Fibroblast of pulmonary artery (primary cell): ENCODE measurements at places on chromosomes 1 and 21.
A peak's percentile ranks its signal among the peaks of the same experiment; 100 is the strongest.

DNA sequence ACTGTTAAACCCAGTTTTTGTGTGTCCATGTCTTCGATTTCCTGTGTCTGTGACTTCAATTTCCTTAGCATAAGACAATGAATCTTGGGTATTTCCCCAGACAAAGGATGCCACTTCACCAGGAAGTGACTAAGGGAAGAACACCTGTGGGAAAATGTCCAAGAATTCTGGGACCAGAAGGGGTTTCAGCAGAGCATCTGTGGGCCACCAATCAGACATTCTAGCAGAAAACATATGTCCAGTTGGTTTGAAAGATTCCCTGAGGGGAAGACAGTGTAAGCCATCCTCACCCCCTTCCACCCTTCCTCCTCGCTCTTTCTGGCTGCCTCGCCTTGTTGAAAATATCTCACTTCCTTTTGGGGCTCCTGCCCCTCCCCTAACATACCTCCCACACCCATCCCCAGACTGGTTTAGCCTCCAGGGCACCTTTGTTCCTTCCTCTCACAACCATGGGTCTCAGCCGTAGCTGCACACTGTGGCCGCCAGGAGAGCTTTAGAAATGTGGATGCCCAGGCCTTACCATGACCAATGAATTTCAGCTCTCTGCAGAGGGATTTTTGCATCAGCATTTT is 25.5 kb upstream of the IFNAR1 start:
- DNase-seq: no peak

- DNase-seq: no peak
These were observed 1699.6 kb downstream of the KCNT2 start for GRCh38 chr1:194908643-194909042.

- peak; percentile 38 for DNase-seq
These were observed 12.0 kb downstream of the MIIP start for GRCh38 chr1:12031039-12031980.

- DNase-seq: peak; percentile 39
These were observed 10.6 kb downstream of the ZZZ3 start for GRCh38 chr1:77671836-77672235.

DNA sequence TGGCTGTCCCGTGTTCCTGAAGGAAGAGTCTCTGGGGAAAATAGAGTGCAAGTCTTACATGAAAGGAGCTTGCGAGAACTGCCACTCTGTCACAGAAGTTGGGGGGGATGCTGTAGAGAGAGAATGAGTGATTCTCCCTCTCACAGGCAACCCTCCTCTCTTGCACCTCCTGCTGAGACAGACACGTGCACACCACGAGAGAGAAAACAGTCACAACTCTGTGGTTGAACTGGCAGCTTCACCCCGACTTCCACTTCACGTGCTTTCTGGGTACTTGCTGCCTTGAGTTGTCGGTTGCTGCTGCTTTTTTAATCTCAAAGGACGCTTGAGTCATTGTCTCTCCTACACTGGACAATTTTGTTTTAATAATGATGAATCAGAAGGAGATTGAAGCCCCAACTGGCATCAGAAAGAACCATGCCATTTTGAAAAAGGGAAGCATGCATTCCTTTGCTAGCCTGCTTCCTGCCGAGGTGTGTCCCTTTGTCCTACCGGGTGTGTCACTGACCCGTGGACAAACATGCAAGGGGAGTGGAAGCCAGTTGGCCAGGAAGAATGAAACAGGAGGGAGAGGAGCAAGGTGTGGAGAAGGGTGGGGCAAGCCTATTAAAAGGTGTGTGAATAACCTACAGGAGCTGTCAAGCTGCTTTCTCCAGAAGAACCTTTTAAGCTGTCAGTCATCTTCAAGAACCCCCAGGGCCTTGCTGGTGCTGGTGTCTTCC is 164.2 kb downstream of the CACNA1E start:
- no peak for DNase-seq

DNA sequence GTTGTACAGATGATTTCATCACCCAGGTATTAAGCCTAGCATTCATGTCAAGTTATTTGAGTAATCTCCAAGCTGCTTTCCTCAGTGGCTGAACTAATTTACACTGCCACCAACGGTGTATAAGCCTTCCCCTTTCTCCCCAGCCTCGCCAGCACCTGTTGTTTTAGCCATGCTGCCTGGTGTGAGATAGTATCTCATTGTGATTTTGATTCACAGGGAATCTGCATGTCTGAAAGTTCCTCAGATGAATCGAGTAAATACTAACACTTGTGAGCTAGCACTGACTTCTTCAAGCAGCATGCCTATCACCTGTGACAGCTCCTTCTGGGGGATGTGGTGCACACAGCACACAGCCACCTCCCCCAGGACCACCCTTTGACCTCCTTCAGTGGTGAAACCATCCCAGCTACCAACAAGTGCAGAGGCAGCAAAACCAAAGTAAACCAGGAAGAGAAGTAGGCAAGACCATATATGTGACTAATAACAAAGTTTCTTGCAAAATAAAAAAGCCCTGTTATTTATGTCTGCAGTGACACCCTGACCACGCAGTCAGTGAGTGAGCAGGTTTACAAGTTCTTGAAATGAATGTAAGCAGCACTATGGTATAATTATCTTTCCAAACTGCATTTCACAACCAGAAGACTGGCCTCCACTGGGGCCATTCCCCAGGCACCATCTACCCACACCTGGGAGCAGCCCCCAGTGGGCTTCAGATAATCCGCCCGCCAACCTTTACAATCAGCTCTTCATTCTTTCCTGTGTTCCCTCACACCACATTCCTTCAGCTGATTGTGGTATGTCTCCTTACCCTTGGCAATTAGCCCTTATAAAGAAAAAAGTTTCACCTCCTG is 173.8 kb downstream of the ETS2 start:
- no peak for DNase-seq

- DNase-seq: no peak
These were observed 114.3 kb upstream of the ZNF678 start for GRCh38 chr1:227449051-227449450.

DNA sequence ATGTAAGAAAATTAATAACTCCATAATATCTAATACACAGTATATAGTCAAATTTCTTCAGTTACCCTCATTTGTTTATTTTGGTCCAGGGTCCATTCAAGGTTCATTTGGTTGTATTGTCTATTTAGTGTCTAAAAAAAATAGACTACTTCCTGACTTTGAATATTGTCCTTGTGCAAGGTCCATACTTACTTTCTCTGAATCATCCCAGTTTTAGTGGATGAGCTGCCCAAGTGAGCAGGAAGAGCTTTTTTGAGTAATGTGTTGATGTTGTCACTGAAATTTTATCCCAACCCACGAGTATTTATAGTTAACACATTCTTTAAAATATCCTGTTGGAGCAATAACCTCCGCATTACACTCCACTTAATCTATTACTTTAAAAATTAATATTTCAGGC is 45.6 kb upstream of the FASLG start:
- DNase-seq: peak; percentile 28
